ENCODE measurements at places on chromosomes 3 and 15.

DNA sequence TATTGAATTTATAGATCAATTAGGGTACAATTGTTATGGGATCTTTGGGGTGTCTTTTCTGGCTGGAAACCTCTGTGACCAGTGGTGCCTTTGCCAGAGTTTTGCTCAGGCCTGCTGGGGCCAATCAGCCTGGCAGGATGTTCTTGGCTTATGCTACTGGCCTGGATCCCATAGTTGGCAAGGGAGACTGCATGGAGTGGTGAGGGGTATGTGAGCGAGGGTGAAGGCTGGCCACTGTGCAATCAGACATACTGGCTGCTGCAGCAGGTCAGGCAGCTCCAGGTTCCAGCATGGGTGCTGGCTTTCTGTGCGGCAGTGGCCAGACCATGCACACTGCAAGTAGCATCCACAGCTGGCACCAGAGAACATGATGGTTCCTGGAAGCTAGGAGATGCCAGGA is 1053.2 kb upstream of the GBE1 start:
- DNase-seq: no peak

GRCh38 chr3:43231276-43232000 is 54.9 kb upstream of the SNRK start:
- DNase-seq: no peak

GRCh38 chr15:56099311-56099710 is 105.9 kb upstream of the NEDD4 start:
- no peak for DNase-seq

- peak; percentile 93 for DNase-seq
Observed at GRCh38 chr15:82021992-82022391, 23.8 kb downstream of the MEX3B start.

DNA sequence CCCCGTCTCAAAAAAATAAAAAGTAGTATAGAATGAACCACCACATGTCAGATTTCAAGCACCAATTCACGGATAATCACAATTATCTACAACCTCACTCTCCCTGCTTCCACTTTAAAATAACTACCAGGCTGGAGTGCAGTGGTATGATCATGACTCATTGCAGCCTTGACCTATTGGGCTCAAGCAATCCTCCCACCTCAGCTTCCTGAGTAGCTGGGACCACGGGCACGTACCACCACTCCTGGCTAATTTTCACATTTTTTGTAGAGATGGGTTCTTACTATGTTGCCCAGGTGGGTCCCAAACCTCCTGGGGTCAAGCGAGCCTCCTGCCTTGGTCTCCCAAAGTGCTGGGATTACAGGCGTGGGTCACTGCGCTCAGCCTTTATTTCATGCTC is 38.1 kb upstream of the LDHAL6B start:
- no peak for DNase-seq

DNA sequence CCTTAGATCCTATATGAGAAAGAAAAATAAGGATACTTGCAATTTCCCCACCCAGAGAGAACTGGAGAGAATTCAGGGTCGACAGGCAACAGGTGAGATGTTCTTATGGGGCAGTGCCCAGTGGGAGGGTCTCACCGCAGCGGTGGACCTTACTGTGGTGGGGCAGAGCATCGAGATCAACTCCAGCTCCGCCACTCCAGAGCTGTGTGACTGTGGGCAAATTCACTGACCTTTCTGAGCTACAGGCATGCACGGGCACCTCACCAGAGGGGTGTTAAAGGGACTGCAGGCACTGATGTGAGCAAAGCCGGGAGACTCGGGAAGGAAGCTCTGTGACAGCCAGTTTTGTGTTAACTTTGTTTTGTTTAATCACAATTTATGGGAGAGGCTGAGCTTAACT is 30.9 kb downstream of the RGMA start:
- no peak for DNase-seq

- DNase-seq: no peak
Observed at GRCh38 chr3:186375443-186375842, 13.4 kb upstream of the DGKG start.

DNA sequence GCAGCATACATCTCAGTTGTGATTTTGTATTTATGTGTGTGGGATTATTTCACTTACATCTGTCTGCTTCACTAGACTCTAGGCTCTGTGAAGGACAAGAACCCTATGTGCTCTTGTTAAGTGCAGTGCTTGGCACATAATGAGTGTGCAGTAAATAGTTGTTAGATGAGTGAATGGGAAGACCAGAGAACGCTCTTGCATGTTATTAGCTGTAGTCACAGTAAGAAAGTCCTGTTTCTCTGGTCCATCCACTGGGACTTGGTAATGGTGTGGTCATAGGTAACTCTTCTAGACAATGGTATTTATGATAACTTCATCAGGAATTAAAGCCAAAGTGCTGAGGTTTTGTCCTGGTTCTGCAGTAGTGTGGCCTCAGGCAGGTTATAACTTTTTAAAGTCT is 1.4 kb upstream of the AQP9 start:
- DNase-seq: no peak

DNA sequence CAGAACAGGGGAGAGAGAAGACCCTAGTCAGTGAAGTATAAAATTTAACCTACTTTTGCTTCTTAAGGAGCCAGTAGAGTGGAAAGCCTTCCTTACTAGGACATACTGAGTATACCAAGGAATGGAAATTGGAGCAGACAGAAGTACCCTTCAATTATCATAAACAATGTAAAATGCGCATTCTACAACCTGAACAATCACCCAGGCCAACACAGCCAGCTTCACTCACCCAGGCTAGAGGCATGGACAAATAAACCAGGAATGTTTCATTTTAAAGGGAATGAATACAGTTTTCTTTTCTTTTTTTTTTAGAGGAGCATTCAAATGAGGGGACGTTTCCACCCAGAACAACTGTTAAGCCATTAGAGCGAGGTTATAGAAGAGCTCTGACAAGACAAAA is 41.9 kb upstream of the PLXND1 start:
- no peak for DNase-seq

DNA sequence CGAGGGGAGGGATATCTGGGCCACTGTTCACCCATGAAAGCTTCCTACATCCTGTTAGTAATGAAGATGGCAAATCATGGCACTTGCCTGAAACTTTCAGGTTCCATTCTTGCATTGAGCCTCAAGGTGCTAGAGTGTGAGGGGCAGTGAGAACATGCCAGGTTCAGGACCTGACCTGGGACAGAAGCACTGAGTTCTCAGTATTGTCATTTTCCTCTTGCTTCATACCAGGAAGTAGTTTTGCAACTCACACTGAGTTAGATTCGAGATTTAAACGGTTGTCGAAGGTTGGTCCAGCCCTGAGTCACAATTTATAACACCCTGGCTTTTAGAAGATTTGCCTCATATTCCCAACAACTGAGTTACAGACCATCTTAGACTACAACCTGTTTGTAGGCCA is 11.8 kb upstream of the MEIS2 start:
- DNase-seq: peak; percentile 72

DNA sequence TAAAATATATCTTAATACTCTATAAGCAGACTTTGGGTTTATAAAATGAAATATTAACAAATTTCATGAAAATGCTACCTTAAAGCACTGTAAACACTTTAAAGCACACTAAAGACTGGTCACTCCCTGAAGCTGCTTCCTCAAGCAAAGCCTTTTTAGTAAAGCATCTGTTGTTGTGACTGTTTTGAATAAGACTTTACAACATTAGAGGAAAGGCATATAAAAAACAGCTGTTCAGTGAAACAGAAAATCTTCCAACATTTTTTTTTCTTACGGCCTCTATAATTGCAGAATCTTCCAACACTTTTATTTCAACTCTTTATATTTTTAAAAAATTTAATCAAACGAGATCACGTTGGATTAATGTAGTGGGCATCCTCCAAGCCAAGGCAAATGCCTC is 48.1 kb downstream of the GRK7 start:
- DNase-seq: no peak

DNA sequence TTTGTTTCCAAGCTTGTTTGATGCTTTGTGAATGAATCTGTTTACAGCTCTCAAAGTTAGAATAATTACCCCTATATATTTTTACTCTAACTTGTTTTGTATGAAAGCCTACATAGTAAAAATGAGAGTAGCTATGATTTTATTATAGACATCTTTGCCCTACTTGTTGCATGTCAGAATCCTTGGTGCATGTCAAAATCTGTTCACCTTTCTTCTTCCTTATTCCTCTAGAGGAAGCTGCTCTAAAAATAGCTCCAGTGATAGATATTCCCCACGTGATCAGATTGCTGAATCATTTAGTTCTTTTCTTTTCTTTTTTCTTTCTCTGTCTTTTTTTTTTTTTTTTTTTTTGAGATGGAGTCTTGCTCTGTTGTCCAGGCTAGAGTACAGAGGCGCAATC is 39.8 kb downstream of the LRRC49 start:
- no peak for DNase-seq

DNA sequence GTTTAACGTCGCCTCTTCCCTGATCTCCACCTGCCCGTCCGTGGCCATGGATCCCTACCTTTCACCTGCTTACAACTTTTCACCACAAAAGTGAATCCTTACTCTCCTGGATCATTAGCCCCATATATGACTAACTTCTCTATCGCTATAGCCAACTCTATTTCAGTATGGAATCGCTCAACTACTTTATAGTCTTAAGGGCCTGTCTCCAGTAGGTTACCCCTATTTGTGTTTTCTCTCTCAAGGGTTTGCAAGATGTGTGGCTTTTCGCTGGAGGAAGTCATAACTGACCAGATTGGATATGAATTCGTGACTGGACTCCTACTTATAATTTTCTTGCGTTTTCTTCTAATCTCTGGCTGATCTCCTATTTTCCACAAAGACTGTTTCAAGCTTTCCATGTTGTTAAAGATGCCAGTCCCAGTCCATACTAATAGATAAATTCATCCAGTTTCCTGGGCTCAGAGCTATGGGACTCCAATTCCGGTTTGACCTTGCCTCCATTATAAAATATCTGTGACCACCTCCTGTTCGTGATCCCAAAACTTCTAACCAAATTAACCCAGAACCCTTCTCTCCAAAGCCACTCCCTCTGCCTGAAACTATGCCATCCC is 1.3 kb upstream of the STAG1 start:
- DNase-seq: peak; percentile 36

GRCh38 chr3:36488077-36488789 is 107.9 kb downstream of the STAC start:
- DNase-seq: no peak

DNA sequence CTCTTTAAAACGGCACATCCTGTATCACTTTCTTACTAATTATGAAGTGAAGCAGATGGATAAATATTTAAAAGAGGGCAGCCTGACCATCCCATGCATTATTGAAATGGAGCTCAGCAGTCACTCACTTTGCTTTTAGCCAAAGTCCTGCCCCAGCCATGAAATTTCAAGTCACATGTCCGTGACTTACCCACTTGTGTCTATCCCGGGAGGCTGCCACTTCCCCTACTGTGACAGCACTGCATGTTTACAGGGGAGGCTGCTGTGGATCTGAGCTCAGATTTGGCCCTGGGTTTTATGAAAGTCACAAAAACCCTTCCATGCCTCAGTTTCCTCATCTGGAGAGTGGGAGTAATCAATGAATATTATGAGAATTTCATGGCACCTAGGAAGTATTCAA is 17.9 kb upstream of the LRRK1 start:
- no peak for DNase-seq

DNA sequence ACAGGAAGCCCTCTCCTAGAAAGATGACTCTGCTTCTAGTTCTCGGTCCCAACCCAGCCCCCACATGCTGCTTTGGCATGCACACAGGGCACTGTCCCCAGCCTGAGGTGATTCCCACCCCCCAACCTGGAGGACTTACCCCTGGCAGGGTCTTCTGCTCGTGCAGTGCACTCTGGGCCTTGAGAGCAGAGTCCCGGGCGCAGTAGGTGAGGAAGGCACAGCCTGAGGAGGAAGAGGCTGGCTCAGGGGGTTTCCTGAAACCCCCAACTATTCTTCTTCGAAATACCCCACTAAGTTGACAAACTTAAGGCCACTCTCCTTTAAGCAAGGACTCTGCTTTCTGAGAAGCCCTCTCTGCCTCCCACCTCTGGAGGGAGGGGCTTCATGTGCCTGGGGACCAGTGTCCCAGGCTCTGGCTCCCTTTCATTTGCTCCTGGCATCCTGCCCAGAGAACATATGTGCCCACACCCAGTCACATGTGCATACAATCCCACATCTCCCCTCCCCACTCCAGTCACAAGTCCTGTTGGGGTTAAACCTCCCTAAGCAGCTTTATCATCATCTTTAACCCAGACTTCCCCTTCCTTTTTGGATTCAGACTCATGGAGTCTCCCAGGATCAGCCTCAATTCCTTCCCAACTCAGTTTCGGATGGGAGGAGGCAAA is 4.1 kb downstream of the CELF6 start:
- peak; percentile 84 for DNase-seq

DNA sequence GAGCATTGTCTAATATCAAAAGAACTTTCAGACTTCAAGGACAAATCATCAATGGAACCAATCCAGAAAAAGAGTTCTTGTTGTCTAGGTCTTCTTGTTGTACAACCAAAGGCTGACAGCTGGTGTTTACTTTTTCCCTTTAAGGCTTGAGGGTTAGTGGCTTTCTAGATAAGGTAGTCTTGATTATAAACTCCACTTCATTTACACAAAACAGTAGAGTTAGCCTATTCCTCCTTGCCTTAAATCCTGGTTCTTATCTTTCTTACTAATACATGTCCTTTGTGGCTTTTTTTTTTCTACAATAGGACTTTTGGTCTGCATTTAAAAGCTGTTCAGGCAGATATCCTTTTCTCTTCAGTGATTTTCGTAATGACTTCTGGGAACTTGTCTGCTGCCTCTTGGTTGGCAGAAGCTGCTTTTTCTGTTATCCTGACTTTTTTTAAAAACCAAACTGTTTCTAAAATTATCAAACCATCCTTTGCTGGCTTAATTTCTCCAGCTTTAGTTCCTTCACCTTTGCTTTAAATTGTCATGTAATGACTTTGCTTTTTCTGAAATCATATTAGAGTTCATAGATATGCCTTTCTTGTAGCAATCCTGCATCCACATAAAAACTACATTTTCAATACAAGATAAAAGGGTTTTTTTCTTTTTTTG is 44.8 kb downstream of the STRIT1 start:
- no peak for DNase-seq

DNA sequence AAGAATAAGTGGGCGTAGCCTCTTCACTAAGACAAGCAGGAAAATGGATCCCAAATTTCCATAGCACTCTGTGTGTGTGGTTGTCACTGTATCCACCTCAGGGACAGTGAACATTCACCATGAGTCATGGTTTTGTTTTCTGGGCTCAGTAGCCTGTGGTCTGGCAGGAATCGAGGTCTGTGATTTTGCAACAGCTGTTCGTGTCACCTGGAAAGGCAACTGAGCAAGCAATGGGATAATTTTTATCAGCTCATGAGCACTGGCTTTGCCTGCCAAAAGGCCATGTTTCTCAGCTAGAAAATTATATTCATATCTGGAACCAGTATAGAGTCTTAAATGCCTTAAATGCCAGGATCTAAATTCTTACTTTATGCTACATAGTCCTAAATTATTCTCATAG is 60.9 kb downstream of the STRIT1 start:
- DNase-seq: no peak

DNA sequence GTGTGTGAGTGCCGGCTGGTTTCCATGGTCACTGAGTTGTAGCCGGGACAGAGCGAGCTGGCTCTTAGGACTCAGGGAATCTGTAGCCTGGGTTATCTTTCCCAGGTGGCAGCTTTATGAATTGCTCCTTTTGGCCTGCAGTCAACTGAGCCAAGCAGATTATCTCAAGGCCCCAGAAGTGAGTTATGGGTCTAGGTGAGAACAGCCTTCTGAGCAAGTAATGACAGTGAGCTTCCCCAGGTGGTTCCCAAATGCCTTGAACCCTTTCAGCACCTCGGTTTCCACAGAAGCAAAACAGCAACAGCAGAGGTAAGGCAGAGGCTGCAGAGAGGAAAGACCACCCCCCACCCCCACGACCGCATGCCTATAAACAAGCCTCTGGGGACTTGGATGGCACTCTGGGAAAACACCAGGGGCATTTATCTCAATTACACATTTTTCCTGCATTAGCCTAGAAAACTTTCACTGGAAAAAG is 56.7 kb upstream of the DGKG start:
- DNase-seq: no peak

Data from NCI-H69 (cell line).